Smooth muscle cell of the brain vasculature (primary cell): ENCODE measurements at places on chromosomes 2 and 18.

- no peak for DNase-seq
Measured at GRCh38 chr2:190891372-190891771, 10.8 kb downstream of the GLS start.

GRCh38 chr18:6273423-6273822 is 141.3 kb downstream of the L3MBTL4 start:
- DNase-seq, result no peak

DNA sequence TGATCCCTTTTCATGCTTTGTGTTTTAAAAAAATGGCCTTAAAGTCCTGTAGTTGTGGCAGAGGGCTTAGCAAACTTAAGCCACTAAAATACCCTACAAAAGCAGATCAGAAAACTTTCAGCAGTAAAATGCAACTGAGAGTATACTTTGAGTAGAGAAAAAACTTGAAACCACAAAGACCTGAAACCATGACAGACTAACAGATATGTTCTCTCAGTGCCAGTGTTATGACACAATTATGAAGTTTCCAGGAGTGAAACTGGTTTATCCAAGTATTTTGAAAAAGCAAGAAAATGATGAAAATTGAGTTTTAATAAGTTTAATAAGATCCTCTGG is 74.5 kb downstream of the SPRED2 start:
- no peak for DNase-seq

DNA sequence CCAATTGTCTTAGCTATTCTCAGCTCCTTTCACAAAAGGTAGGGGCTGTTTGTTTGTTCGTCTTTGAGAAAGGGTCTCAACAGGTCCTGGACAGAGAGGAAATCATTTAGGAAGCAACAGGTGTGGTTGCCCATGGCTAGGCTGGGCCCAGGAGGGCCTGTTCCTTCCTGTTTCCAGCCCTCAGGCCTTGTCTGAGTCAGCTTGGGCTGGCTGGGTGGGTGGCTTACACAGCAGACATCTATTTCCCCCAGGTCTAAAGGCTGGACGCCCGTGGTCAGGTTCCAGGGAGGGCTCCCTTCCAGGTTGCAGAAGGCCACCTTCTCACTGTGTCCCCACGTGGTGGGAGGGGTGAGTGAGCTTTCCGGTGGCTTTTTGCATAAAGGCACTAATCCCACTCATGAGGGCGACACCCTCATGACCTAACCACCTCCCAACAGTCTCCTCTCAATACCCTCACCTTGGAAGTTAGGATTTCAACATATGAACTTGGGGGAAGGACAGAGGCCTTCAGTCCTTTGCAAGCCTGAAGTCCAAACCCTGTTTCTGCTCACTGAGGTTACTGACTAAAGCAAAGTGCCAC is 45.5 kb downstream of the ARHGEF4 start:
- DNase-seq, result no peak

GRCh38 chr2:64727013-64727767 is 73.5 kb upstream of the SERTAD2 start:
- DNase-seq, result no peak

- DNase-seq, result no peak
Measured at GRCh38 chr2:201182650-201183364, at the start of gene CASP10. Gene CASP10, plus strand, starts transcription at chr2:201183141. Its CDS starts 2,637 bp downstream, at chr2:201185778.

- no peak for DNase-seq
Measured at GRCh38 chr2:137737559-137737958, 226.7 kb upstream of the HNMT start.

DNA sequence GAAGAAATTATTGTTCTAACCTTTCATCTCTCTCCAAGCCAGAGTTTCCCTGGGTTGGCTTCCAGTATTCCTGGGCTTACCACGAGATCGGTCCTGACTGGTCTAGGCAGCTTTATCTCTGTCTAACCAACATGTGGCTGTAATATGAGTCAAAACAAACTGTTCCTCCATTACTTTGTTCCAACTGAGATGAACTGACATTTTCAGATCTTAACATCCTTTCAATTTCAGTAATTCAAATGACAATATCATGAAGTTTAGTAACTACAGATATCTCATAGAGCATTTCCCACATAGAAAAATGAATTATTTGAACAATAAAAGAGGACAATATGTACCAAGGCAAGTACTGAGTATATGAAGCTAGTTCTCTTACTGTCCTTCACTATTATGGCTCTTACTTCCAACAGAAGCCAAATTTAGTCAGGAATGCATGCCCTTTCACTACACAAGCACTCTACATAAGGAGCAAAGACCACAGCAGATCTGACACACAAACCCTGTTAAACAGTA is 15.5 kb downstream of the SLC25A12 start:
- peak; percentile 57 for DNase-seq

GRCh38 chr2:132568656-132569055 is 101.3 kb downstream of the LYPD1 start:
- no peak for DNase-seq

DNA sequence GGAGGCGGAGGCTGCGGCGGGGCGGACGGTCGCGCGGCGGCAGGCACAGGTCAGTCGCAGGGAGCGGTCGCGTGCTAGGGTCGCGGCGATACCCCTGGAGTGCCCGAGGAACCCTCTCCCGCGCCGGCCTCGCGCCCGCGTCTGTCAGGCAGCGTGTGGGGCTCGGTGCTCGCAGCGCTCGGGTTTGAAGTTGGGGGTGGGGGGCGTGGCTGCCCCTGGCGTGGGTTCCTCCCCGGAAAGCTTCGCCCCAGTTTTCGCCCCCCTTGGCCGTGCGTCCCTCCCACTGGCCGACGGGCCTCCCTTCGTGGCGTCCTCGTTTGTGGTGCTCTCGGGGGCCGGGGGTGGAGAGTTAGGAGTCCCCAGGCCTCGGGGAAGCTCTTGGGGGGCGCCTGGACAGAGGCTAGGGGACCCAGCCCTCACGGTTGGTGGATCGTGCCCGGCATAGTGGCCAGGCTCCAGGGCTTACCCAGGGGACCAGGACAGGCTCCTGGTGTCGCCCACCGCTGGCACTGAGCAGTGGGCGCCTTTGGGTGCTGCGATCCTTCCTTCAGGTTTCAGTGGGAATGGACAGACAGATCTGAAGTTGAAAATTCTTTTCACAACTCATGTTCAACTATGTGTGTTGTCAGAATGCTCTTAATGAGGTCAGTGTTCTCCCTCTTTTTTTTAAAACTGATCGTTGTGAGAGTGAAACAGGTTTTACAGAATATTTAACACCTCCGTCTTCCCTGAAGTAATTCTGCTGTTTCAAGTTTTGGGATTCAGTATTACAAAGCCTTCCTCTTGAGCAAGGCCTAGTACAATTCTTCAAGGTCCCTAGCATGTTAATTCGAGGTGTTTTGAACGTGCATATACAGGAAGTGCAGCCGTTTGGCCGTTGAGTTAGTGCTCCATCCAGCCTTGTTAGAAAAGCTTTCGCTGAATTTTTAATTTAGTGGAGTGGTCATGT is 604 bp downstream of the RALBP1 start:
- DNase-seq, result no peak

- DNase-seq, result no peak
Measured at GRCh38 chr2:102992607-102993006, 230.8 kb downstream of the TMEM182 start.

DNA sequence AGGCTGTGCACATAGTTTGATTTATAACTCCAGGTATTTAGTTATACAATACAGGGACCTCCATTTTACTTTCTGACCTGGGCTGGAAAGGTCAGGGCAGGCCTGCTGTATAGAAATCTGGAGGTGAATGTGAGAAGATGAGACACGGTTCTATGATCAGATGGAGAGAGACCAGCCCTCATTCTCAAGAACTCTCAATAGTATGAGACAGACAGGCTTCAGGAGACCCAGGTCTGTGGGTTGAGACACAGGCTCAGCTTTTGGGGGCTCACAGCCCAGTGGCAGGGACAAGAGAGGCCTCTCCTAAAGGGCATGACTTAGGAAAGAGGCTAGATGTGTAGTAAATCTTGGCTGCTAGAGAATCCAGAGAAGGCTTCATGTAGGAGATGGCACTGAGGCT is 719 bp upstream of the ATP6V1B1 start:
- no peak for DNase-seq

- DNase-seq, result no peak
Measured at GRCh38 chr2:121140734-121141133, 144.3 kb downstream of the TFCP2L1 start.

- no peak for DNase-seq
Measured at GRCh38 chr2:190446193-190446592, 38.0 kb downstream of the MFSD6 start.
